ENCODE measurements at places on chromosomes 13 and 19. TPM values are rescaled to one million over a fixed set of nuclear protein-coding genes. Genes with fewer than 3 reads are reported as not detected.

GRCh38 chr13:95235974-95236373 lies 65.3 kb downstream of the ABCC4 start:
- no peaks in the 10 kb centered on the region for H3K27me3 ChIP-seq
- no peaks in the 10 kb centered on the region for H3K36me3 ChIP-seq
- no peak for DNase-seq
- H3K4me3 ChIP-seq: no peak overlapping the region
- no peak overlapping the region for H3K27ac ChIP-seq
- H3K4me1 ChIP-seq: peaks cover 6% of the 10 kb centered on the region

DNA sequence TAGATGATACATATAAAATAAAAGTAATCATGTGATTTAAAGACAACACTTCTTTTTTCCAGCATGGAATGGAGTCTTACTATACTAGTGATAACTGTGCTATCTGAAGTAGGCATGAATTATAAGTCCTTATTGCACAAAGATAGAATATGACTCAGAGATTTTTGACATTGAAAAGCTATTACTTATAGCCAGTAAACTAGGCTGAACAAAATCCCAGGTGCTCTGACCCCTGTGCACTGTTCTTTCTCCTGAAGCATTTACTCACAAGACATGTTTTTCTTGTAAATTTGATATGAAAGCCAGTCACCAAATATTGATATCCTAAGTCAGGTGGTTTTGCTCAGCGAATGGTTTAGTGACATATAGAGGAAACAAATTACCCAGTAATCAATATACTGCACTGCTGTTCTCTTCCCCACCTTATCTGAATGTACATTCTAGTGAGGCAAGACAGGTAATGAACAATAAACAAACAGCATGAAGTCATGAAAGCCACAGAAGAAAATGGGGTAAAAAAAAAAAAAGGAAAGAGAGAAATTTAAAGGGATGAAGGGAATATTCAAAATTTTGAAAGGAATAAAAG lies 1567.0 kb upstream of the SPRY2 start:
- DNase-seq: no peak
- H3K36me3 ChIP-seq: no peaks in the 10 kb centered on the region
- no peaks in the 10 kb centered on the region for H3K27me3 ChIP-seq
- no peak overlapping the region for H3K27ac ChIP-seq

The TGFB1 gene
- 14.4 TPM for total RNA-seq

DNA sequence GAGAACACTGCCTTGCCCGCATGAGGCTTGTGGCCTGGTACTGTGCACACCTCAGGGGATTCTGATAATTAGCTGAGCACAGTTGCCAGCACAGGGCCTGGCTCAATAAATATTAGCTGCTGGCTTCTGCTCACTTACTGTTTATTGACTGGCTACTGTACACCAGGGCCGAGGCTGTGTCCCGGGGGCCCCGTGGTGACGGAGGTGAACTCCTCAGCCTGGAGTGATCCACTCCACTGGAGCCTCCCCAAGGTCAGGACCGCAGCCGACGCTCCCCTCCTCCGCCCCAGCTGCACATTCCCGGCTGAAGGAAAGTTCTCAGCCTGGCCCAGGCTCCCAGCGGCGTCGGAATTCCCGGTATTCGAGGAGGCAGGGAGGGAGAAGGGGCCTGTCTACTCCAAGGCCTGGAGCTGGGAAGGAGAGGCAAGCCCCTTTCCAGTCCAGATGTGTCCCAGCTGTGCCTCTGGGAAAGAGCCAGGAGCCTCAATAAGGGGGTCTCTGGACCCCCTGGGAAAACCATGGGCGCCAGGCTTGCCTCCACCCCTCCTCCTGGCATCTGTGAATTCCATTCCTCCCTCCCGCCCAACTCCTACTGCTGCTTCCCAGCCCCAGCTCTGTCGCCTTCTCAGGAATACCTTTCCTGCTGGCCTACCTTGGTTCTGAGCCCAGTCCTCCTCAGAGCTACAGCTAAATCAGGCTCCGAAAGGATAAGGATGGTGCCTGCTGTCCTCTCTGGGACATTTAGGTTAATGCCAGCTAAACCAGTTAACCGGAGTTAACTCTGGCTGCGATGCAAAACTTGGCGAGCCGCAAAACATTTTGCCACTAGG lies 7.3 kb downstream of the RPS16 start:
- H3K4me3 ChIP-seq: peak overlapping the region; percentile 27
- H3K36me3 ChIP-seq: peaks cover 20% of the 10 kb centered on the region
- peaks cover 12% of the 10 kb centered on the region for H3K4me1 ChIP-seq
- H3K27ac ChIP-seq: peak overlapping the region; percentile 94
- H3K27me3 ChIP-seq: no peaks in the 10 kb centered on the region
- peak; percentile 95 for DNase-seq

DNA sequence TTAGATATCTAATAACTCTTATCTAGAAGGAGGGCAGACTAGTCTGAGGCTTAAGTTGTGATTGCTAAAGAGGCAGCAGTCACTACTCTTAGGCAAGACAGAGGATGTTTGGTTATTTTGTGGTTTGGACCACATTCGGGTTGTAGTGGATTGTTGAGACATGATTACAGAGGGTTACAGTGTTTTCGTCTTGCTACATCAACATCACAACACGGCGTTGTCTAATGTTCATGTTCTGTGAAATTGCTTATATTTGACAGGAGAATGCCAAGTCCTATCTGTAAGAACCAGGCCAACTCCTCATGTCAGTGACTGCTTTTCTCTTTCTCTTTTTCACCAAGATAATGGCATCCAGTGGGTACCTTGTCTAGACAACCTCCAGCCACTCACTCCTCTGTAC lies 16.8 kb upstream of the TM9SF2 start:
- no peaks in the 10 kb centered on the region for H3K36me3 ChIP-seq
- peak; percentile 44 for DNase-seq
- H3K4me1 ChIP-seq: no peaks in the 10 kb centered on the region
- no peak overlapping the region for H3K27ac ChIP-seq

DNA sequence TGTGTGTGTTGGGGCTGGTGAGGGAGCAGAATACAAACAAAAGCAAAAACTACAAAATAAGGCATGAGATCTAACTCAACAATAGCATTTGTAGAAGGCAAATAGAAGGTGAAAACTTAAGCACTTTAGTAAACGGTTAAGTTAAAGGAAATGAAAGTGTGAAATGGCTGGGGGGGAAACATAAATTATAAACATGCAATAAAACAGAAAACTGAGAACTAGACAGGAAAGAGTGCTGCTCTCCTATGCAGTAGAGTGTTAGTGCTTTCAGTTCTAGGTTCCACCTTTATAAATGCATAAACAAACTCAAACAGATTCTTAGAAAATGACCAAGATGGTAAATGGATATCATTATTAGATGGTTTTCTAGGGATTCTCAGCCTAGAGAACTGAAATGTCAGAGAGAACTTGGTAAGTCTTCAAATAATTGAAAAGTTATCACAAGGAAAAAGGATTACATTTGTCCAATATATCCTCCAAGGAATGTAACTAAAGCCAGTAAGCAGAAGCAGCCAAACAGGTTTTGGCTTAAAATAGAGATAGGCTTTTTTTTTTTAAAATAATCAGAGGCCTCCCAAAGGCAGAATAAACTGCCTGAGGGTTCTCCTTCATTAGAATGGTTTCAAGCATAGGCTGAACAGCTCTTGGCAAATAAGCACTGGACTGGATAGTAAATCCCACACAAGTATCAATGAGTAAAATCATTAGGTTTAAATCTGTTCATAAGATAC lies 23.3 kb downstream of the RBM26 start:
- H3K4me1 ChIP-seq: no peaks in the 10 kb centered on the region
- DNase-seq: no peak
- no peak overlapping the region for H3K27ac ChIP-seq
- H3K27me3 ChIP-seq: no peaks in the 10 kb centered on the region
- H3K36me3 ChIP-seq: peaks cover 2% of the 10 kb centered on the region

- H3K4me1 ChIP-seq: peaks cover 3% of the 10 kb centered on the region
- no peak overlapping the region for H3K27ac ChIP-seq
- DNase-seq: peak; percentile 88
- no peaks in the 10 kb centered on the region for H3K36me3 ChIP-seq
Measured at GRCh38 chr13:46295491-46296114, 83.9 kb downstream of the LRRC63 start.

The ZNF229 gene
- total RNA-seq: 25.2 TPM

DNA sequence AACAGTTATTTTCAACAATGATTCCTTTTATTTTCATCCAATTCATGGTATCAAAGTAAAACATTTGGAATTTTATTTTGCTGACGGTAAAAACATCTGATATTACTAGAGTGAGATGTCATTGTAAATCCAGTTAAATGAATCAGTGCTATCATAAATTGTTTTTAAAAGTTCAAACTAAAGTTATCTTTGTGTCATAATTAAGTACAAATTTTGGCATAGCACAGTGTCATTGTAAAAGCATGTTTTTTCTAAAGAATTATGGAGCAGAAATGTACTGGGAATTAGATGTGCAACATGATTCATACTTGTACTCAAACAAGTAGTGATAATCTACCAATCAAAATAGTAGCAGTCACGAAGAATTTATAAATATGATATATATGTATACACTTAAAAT lies 92.8 kb downstream of the FAM216B start:
- no peaks in the 10 kb centered on the region for H3K4me1 ChIP-seq
- no peaks in the 10 kb centered on the region for H3K27me3 ChIP-seq
- no peak overlapping the region for H3K27ac ChIP-seq
- H3K4me3 ChIP-seq: no peak overlapping the region
- no peak for DNase-seq
- no peaks in the 10 kb centered on the region for H3K36me3 ChIP-seq

- no peaks in the 10 kb centered on the region for H3K27me3 ChIP-seq
- H3K27ac ChIP-seq: no peak overlapping the region
- DNase-seq: no peak
- H3K4me3 ChIP-seq: no peak overlapping the region
Measured at GRCh38 chr13:84430015-84430414, 547.7 kb upstream of the SLITRK1 start.

- no peaks in the 10 kb centered on the region for H3K36me3 ChIP-seq
- no peaks in the 10 kb centered on the region for H3K4me1 ChIP-seq
- no peaks in the 10 kb centered on the region for H3K27me3 ChIP-seq
- DNase-seq: peak; percentile 63
- H3K27ac ChIP-seq: no peak overlapping the region
Measured at GRCh38 chr19:54390942-54391577, 24.2 kb upstream of the TTYH1 start.
